MCF 10A (cell line): ENCODE measurements at places on chromosomes 12 and 14. TPM values are rescaled to one million over a fixed set of nuclear protein-coding genes. Genes with fewer than 3 reads are reported as not detected.

Gene SLC17A8
- total RNA-seq: not detected in 2 replicates

DNA sequence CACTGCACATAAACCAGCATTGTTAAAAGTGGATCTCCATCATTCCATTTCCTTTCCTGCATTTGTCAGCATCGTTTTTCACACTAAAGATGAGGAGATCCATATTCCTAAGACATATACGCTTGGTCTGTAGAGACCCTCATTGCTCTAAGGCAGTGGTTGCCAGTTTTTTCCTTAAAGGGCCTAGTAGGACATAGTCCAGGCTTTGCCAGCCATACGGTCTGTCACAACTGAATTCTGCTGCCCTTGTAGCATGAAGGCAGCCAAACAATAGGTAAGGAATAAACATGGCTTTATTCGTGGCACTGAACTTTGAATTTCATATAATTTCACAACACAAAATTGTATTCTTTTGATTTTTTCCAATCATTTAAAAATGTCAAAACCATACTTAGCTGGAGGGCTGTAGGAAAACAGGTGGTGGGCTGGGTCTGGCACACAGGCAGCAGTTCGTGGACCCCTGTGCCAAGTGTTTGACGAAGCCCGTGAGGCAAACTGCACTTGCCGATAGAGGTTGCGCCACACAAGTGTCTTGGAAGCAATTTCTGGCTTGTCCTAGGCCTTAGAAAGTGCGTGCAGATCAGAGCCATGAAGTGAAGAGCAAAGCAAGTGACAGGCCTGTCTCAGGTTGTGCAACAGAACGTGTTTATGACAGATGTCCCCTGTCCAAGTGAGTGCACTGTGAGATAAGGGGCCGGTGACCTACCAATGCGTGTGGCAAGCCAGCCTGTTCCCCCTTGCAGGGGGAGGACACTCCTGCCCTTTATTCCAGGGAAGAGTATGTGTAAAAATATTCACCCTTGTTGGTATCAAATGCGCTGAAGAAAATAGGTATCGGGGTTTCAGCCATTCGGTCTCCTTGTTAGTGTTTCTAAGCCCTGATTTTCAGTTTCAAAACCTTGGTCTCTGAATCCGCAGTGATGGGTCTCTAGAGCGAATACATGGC, 916 bp upstream of the CHPT1 start:
- DNase-seq: no peak
- H3K27ac ChIP-seq: peak overlapping the region; percentile 59
- H3K27me3 ChIP-seq: no peaks in the 10 kb centered on the region
- H3K4me1 ChIP-seq: peaks cover 31% of the 10 kb centered on the region
- H3K4me3 ChIP-seq: peak overlapping the region; percentile 91
- H3K36me3 ChIP-seq: no peaks in the 10 kb centered on the region

DNA sequence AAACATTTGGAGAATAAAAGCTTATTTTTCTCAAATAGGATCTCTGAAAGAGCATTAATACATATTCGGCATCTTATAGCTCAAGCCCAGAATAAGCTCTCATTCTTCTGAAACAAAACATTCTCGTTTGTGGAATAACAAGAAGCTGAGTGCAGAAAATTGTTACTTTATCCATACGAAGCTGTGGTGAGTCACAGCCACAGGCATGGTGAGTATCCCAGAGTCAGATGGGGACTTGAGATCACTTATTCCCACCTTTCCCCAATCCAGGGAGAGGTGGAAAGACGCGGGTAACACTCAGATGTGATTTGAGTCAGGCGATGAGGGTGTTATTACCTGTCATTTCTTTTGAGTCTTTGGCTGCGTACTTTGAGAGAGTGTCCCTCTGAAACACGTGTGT, 214.6 kb upstream of the TMEM132C start:
- H3K27me3 ChIP-seq: no peaks in the 10 kb centered on the region
- no peak for DNase-seq
- H3K36me3 ChIP-seq: no peaks in the 10 kb centered on the region
- H3K27ac ChIP-seq: no peak overlapping the region
- H3K4me3 ChIP-seq: no peak overlapping the region

DNA sequence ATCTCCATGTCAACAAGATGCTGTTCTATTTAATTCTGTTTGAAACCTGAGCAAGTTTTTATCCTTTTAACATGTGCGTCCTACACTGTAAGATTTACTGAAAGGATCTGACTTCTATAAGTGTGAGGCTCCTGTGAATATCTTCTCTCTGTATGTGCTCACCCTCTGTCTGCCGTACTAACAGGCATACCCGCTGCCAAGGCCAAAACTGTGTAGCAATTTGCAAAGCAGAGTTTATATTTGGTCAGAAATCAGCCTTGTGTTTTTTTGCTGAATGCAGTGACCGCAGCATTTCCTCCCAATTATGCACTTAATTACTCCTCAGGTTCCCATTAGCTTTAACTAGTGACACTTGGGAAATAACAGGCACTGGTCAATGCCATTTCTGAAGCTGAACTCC, 12.3 kb downstream of the CHST11 start:
- no peak overlapping the region for H3K27ac ChIP-seq
- H3K4me3 ChIP-seq: no peak overlapping the region
- no peaks in the 10 kb centered on the region for H3K36me3 ChIP-seq
- H3K4me1 ChIP-seq: peaks cover 6% of the 10 kb centered on the region
- DNase-seq: no peak
- no peaks in the 10 kb centered on the region for H3K27me3 ChIP-seq

GRCh38 chr14:28536889-28537288, 229.7 kb upstream of the FOXG1 start:
- no peaks in the 10 kb centered on the region for H3K27me3 ChIP-seq

Gene AKAP3
- total RNA-seq: 0.54 and 1.1 TPM in 2 replicates

- H3K27ac ChIP-seq: no peak overlapping the region
- H3K4me3 ChIP-seq: no peak overlapping the region
- H3K36me3 ChIP-seq: no peaks in the 10 kb centered on the region
- H3K4me1 ChIP-seq: no peaks in the 10 kb centered on the region
These were observed 179.0 kb upstream of the IGF1 start for GRCh38 chr12:102659200-102659911.

Gene FAM186B
- 0.30 and 0.64 TPM in 2 replicates for total RNA-seq

Gene PA2G4
- 158 and 205 TPM in 2 replicates for total RNA-seq

DNA sequence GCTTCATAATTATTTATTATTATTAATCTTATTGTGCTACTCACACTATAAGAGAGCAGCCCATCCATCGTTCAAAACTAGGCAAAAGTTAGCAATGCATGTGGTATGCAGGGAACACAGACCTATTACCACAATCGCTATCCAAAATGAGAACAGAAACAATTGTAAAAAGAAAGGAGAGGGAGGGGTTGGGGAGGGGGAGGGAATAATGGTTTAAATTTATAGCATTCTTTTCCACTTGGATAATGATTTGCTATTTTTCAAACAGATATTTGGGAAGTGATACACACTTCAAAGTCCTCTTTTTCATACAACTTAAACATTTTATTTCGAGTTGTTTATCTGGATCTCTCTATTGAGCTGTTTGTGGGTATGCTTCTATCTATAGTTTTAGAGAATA, 248.6 kb upstream of the SOX5 start:
- no peak overlapping the region for H3K4me3 ChIP-seq
- H3K27ac ChIP-seq: no peak overlapping the region
- peaks cover 5% of the 10 kb centered on the region for H3K4me1 ChIP-seq
- DNase-seq: no peak
- no peaks in the 10 kb centered on the region for H3K36me3 ChIP-seq

DNA sequence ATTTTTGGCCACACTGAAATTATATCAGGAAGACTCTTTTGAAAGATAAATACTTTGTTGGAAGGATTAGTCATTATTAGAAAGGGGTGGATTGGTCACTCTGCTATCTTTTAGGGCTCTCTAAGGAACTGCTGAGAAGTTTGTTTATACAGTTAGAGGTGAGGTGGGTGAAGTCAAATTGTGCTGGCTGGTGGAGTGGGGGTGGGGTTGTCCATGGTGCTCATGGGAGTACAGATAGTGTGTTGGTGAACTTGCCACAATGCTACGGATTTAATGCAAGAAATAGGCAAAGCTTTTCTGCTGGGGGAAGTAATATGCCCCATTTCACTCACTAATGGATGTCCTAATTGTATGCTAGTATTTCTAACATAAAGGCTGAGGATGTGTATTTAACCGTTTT, 35.8 kb downstream of the SUSD6 start:
- peaks cover 22% of the 10 kb centered on the region for H3K36me3 ChIP-seq
- peak overlapping the region; percentile 11 for H3K27ac ChIP-seq
- peaks cover 71% of the 10 kb centered on the region for H3K4me1 ChIP-seq
- H3K4me3 ChIP-seq: no peak overlapping the region
- H3K27me3 ChIP-seq: no peaks in the 10 kb centered on the region

GRCh38 chr12:92511786-92512185, 191.0 kb upstream of the PLEKHG7 start:
- DNase-seq: no peak
- no peak overlapping the region for H3K27ac ChIP-seq
- H3K36me3 ChIP-seq: peaks cover 3% of the 10 kb centered on the region
- no peak overlapping the region for H3K4me3 ChIP-seq

DNA sequence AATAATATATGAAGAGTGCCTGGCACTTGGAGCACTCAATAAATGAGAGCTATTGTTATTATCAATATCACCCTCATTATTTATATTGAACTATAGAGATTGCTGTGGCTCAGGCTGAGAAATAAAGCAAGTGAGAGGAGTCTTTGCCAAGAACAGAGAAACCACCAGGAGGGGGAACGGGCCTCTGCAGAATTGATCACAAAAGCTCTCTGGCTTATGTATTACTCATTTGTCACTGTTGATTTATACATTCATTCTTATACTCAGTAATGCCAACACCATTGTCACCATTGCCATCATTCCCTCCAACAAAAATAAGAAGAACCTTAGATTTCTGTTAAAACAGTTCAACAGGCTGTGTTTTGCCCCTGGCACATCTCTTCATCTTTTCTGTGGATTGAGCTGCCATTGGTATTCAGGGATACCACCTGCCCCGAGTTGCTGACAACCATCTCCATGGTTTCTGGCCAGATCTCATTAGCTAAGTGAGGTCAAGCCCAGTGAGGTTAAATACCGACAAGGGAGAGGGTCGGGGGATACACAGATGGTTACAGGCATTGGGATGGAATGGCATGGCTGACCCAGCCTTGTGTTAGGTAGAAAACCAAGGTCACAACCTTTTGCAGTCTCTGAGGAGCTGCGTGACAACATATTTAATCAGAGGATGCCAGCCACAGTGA, 21.8 kb upstream of the PCNX1 start:
- H3K4me3 ChIP-seq: no peak overlapping the region
- H3K27ac ChIP-seq: no peak overlapping the region
- peaks cover 6% of the 10 kb centered on the region for H3K36me3 ChIP-seq
- no peaks in the 10 kb centered on the region for H3K27me3 ChIP-seq
- H3K4me1 ChIP-seq: peaks cover 32% of the 10 kb centered on the region
- DNase-seq: no peak

DNA sequence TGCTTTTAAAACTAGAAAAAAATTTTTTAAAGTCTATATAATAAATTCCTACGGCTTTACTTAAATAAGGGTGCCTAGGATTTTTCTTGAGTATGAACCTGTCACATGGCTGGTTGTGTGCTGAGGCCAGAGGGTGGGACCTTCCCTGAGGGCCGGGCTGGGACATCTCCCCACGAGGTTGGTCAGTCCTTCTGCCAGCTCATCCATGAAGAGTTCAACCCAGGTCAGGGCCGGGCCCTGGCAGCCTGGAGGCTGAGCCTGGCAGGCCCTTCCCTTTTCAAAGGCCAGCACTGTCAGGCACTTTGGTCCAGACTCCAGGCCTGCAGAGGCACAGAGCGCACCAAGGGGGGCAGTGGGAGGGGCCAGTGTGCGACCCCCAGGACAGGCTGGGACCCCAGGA, 31.7 kb downstream of the TNFAIP2 start:
- H3K4me3 ChIP-seq: no peak overlapping the region
- DNase-seq: peak; percentile 79
- no peak overlapping the region for H3K27ac ChIP-seq
- H3K36me3 ChIP-seq: no peaks in the 10 kb centered on the region

GRCh38 chr14:67583711-67584644, 16.1 kb downstream of the PIGH start:
- H3K4me1 ChIP-seq: no peaks in the 10 kb centered on the region
- peaks cover 20% of the 10 kb centered on the region for H3K36me3 ChIP-seq
- H3K27ac ChIP-seq: no peak overlapping the region
- no peaks in the 10 kb centered on the region for H3K27me3 ChIP-seq
- peak; percentile 66 for DNase-seq

Gene INHBC
- total RNA-seq: not detected in 2 replicates

GRCh38 chr12:64080319-64081007, 141.6 kb downstream of the KICS2 start:
- no peaks in the 10 kb centered on the region for H3K27me3 ChIP-seq
- DNase-seq: no peak
- H3K4me3 ChIP-seq: no peak overlapping the region
- peaks cover 29% of the 10 kb centered on the region for H3K4me1 ChIP-seq
- H3K36me3 ChIP-seq: peaks cover 51% of the 10 kb centered on the region
- peak overlapping the region; percentile 42 for H3K27ac ChIP-seq

Gene ZFHX2
- total RNA-seq: 1.8 and 2.1 TPM in 2 replicates

Gene OASL
- total RNA-seq: 0.29 and 0.47 TPM in 2 replicates

GRCh38 chr14:76939015-76939742, 89.3 kb downstream of the IRF2BPL start:
- H3K27ac ChIP-seq: no peak overlapping the region
- no peaks in the 10 kb centered on the region for H3K36me3 ChIP-seq
- DNase-seq: no peak
- peaks cover 6% of the 10 kb centered on the region for H3K4me1 ChIP-seq
- H3K27me3 ChIP-seq: no peaks in the 10 kb centered on the region
- no peak overlapping the region for H3K4me3 ChIP-seq

DNA sequence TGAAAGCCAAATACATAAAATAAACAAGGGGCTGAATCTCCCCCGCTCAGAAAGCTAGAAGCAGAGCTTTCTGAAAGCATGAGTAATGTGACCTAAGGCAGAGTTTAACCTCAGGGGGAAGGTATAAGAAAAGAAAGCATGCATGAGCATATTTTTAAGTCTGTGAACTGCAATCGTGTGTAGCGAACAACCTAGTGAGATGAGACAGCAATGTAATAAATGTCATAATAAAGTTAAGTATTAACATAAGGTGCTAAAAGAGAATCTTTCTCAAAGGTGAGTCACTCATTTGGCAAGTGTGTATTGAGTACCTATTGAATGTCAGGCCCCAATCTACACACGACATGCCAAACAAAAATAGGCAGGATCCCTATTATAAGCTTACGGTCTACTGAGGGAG, 14.2 kb upstream of the WDR20 start:
- no peaks in the 10 kb centered on the region for H3K27me3 ChIP-seq
- H3K27ac ChIP-seq: no peak overlapping the region
- peaks cover 13% of the 10 kb centered on the region for H3K4me1 ChIP-seq
- peak; percentile 38 for DNase-seq
